ENCODE measurements at places on chromosomes 11 and 22.

DNA sequence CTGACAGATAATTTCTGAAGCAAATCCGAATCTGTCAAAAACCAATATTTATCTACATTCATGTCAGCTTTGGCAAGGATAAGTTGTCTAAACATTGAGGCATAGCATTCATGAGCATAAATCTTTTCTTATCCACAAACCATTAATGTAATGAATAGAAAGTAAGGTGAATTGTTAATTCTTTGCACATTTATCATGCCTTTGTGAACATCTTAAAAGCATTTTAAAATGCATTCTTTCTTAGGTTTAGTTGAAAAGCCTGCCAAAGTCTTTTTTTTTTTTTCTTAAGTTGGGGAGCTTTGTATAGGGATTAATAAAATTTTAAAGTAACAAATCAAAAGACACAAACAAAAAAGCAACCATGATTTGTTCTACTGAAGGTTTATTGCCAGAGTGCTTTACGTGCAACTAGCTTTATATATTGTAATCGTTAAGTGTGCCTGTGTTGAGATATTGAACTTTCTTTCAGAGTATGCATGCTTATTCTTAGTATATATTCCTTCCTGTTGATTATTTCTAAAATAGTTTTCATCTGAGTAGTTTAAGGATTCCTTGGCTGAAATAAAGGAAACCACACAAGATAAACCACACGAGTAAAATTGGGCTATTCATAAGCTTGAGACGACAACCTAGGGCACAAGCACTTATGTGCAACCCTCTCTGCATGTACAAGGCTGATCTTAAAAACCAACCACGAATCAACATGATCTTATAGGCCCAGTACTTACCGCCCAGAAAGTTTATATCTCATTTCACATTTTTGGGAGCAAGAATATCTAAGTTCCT is 1110.9 kb upstream of the CNTN5 start:
- DNase-seq = no peak

DNA sequence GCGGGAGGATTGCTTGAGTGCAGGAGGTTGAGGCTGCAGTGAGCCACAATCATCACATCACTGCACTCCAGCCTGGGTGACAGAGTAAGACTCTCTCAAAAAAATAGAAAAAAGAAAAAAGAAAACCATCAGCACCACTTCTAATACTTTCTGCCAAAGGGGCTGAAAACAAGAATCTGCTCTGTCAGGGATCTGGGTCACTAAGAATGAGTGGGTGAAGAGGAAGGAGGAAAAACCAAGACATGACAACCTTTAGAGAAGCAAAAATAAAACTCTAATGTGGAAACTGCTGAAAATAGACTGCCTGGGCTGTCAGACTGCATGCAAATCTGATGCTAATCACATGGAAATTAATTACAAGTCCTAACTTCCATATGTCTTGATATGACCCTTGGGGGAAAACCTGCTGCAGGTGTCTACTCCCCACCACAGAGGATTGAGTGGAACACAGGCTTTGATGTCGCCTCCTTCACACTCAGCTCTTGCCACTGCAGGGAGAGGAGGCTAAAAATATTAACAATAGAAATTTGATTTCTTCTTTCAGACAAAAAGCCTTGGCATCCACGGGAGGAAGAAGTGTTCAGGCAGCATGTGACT is 62.5 kb upstream of the CRTAM start:
- no peak for DNase-seq

GRCh38 chr11:17605651-17606122 is 58.6 kb downstream of the OTOG start:
- no peak for DNase-seq

- no peak for DNase-seq
These were observed 656.1 kb downstream of the OPCML start for GRCh38 chr11:132876239-132876638.

- DNase-seq = no peak
These were observed 597 bp downstream of the RPUSD4 start for GRCh38 chr11:126210871-126211235.

- DNase-seq = no peak
These were observed 79.1 kb upstream of the SLC22A12 start for GRCh38 chr11:64511966-64512365.

- DNase-seq = no peak
These were observed 171.5 kb downstream of the SBF2 start for GRCh38 chr11:10122326-10123197.

DNA sequence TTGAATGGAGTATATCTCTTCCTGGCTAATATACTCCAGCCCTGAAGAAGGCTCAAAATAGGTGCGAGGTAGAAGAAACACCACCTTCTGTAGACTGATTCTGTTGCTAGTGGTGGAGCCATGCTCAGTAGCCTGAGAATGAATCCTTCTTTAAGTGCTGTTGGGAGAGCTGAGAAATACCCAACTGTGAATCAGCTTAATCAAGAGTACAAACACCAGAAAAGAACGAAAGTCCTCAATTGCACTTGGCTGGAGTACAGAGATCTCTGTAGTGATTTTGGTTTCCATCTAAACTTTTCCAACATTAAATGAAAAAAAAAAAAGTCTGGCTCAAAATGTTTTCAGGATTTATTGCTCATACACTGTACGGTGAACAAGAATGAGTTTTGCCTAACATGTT is 619.1 kb downstream of the METTL15 start:
- DNase-seq = no peak

DNA sequence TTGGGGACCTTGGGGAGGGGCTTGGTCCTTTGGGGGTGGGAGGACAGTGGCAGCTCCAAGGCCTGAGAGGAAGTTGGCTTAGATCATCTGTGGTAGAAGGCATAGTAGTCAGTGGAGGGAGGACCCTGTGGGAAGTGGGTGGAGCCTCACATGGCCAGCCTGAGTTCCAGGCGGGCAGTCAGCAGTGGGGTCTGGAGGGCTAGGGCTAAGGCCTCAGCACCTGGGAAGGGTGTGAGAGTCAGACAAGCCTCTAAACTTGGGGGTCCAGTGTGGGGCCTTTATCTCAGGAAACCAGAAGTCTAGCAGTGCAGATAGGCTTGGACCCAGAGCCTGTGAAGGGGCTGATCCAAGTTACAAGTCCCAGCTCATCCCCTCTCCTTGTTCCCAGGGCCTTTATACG is 4.0 kb downstream of the NLRX1 start:
- DNase-seq = no peak

GRCh38 chr22:49983148-49984042 is 22.8 kb downstream of the PIM3 start:
- peak; percentile 74 for DNase-seq

DNA sequence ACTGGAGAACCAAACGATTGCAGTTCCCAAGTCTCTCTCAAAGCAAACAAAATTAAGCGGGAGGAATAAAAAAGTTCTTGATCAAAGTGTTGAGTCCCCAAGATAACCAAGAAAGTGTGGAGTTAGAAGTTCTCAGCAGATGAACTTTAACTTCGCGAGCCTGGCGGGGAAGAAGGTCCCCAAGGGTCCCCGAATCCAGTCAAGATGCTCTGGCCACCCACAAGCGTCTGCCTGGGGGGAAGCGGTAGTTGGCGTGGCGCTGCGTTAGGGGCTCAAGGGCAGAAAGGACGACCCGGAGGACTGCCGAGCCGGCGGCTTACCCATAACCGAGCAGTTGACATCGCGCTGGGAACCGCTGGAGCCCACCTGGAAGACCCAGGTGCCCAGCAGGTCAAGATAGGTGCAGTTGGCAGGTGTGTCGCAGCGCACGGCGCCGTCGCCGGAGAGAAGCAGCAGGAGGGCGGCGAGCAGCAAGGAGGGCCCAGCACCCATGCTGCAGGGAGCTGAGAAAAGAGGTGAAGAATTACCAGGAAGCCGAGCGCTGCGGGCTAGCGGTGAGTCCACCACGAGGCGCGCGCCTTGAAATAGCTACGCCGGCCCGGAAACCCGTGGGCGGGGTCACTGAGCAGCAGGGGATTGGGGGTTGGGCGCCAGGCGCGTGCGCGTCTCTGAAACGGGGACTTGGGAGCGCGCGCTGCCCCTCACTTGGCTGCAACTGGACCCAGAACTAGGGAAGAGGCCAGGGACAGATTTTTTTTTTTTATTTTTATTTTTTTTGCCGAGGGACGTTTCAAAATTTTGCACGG is at the start of gene CTSC:
Gene CTSC (minus strand): TSS at position 556 of the 806 bp plus-strand sequence. CDS start 64 bp downstream, at position 492.
- DNase-seq = peak; percentile 99

GRCh38 chr22:23053051-23053707 is 17.1 kb upstream of the GNAZ start:
- no peak for DNase-seq

- DNase-seq = peak; percentile 85
These were observed 375 bp downstream of the SLC25A1 start for GRCh38 chr22:19178065-19178656.

DNA sequence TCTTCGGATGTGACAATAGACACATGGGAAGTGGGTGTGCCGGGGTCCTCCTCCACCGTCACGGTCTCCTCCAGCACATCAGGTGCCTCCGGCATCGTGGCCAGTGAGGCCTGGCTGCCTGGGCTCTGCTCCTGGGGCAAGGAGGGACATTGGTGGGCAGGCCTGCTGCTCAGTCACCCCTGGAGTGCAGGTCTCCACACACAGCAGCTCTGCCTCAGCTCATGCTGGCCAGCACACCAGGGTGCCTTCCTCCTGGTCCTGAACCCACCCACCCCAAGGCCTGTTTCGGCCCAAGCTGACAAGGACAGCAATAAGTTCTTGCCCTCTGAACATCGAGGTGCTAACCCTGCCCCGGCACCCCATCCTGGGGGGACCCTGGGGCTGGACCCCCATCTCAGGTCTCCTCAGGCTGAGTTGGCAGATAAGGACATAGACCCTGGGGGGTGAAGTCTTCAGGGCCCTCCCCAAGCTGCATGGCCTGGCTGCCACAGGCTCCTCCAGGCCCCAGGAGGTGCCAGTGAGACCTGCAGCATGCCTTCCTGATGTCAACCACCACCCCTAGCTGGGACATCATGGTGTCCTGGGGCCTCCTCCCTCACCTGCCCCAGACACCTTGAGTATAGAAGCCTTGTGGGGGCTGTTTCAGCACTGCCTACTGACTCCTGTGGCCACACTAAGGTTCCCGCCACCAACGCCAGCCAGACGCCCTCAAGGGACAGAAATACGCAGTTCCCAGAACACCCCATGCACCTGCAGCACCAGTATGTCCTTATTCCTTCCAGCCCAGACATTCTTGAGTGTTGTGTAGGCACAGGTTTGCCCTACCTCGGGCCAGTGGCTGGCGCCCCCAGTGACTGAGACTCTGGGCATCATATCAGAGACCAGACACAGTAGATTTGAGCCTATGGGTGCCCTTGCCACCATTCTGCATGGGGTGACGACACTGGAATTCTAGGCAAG is 34.4 kb downstream of the ARVCF start:
- no peak for DNase-seq

GRCh38 chr11:72758304-72758689 is 6.1 kb upstream of the ARAP1 start:
- no peak for DNase-seq

- DNase-seq = peak; percentile 56
These were observed 1.4 kb upstream of the MUC2 start for GRCh38 chr11:1073261-1073724.

- DNase-seq = peak; percentile 25
These were observed 139.1 kb downstream of the SLC17A6 start for GRCh38 chr11:22477312-22477711.

GRCh38 chr11:66327171-66328030 is 8.8 kb downstream of the RIN1 start:
- DNase-seq = no peak

DNA sequence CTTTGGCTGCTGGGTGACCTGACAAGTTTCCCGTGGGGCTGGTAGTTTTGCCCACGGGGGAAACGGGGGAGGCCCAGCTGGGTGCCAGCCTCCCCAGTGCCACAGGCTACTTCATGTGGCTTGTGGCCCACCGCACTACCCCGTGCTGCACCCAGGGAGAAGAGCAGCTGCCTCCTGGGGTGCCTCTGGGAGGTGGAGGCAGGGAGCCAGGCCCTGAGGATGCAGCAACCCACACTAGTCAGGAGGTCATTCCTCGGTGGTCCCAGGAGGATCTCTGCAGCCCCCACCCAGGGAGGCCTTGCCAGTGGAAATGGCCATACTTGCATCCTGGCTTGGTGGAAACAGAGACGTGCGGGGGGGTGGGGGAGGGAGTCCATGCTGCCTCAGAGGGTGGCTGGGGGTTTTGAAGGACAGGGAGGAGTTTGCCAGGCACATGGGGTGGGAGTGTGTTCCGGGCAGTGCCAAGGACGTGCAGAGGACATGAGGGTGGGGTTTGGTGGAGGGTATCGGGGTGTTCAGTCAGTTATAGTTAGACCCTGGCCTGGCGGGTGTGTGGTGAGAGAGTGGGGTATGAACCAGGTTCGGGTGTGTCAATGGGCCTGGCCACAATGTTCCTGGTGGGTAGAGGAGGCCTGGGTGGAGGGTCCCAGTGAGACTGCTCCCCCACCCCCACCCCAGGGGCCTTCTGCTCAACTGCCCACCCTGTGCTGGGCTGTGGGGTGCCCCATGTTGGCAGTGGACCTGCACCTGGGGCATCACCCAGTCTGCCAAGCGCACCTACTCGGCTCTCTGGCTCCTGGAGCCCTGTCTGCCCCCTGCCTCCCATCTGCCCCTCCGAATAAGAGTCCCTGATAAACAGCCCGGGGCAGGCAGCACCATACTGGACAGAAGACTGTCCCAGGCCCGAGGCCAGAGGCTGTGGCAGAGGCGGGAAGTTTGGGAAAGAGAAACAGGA is 3.8 kb downstream of the PIM3 start:
- no peak for DNase-seq

- DNase-seq = no peak
These were observed 7.1 kb upstream of the RANBP1 start for GRCh38 chr22:20108757-20109230.

- DNase-seq = no peak
These were observed 164.9 kb downstream of the MIAT start for GRCh38 chr22:26822313-26822712.

DNA sequence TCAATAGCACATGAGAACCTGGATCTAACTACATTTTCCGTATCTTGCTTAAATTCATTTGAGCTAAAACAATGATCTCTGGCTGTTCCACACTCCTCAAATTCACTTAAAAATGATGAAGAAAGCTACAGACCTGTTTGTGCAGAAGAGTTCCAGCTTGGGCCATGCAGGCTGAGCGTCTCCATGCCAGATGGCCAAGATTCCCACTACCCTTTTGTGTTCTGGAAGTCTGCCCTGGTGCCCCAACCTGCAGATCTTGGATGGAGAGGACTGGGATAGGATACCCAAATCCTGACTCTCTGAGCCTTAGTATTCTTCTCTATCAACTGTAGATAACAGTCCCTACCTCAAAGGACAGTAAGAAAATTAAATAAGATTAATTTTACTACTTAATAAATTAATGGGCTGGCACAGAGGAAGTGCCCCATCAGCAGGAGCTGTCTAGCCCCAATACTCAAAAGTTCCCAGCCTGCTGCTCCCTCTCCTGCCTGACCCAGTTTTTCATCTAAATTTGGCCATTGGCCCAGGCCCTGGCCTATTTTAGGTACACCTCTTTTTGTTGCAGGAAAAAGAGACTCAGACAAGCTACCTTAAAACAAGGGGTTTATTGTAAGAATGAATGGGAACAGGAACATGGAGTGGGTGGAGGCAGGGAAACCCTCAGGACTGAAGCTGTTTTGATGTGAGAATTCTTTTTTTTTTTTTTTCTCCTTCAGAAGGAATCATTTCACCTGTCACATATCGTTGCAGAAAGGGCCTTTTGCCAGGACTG is 81.4 kb upstream of the GRK3 start:
- peak; percentile 49 for DNase-seq

GRCh38 chr11:129611661-129612446 is 203.8 kb upstream of the TMEM45B start:
- DNase-seq = no peak
